Type B pancreatic cell (in vitro differentiated cells): ENCODE measurements at places on chromosomes 5 and 9. TPM values are rescaled to one million over a fixed set of nuclear protein-coding genes. Genes with fewer than 3 reads are reported as not detected.

GRCh38 chr9:34380511-34381315, 4.0 kb upstream of the MYORG start:
- DNase-seq: peak; percentile 77

- DNase-seq: no peak
These were observed 27.0 kb downstream of the IARS1 start for GRCh38 chr9:92266486-92266885.

Gene PLAC8L1
- total RNA-seq: 0.95 and 2.4 TPM in 2 replicates

GRCh38 chr9:91117959-91118703, 243.6 kb downstream of the AUH start:
- DNase-seq: no peak

Gene SLC45A2
- total RNA-seq: 0.62 and 2.1 TPM in 2 replicates

Gene MYORG
- total RNA-seq: 11.6 and 24.5 TPM in 2 replicates

DNA sequence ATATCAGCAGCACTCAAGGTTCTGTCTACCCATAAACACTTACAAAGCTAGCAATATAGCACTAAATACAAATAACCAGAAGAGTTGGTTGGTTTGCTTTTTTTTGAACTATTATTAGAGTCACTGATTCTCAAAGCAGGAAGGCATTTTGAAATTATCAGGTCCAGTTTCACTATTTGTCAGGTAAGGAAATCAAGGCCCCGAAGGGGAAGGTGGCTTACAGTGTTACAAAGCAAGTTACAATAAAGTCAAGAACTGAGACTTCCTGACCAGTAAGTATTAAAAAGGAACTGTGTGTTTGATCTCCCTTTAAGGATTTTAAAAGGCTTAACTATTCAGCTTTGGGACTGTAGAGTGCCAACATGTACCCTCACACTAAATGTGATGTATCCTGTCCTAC, 10.8 kb downstream of the C5orf15 start:
- DNase-seq: no peak

GRCh38 chr5:112637343-112637742, 100.3 kb upstream of the APC start:
- DNase-seq: no peak

DNA sequence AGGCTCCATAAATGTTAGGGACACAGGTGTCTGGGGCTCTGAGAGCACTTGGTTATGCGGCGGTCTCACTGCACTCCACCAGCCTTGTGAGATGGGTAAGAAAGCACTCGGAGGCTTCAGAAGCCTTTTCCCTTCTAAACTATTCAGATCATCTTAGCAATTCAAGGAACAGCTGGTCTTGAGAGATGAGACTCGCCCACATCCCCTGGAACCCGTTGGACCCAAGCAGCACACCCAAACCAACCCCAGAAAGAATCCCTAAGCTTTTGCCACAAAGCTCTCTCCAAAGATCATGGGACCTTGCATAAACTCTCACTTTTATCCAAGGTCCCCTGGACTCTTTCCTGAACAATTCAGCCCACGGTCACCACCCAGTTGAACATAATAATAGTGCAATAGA, 90.2 kb downstream of the RAPGEF1 start:
- DNase-seq: no peak

Gene KLHL3
- 7.5 and 9.7 TPM in 2 replicates for total RNA-seq

DNA sequence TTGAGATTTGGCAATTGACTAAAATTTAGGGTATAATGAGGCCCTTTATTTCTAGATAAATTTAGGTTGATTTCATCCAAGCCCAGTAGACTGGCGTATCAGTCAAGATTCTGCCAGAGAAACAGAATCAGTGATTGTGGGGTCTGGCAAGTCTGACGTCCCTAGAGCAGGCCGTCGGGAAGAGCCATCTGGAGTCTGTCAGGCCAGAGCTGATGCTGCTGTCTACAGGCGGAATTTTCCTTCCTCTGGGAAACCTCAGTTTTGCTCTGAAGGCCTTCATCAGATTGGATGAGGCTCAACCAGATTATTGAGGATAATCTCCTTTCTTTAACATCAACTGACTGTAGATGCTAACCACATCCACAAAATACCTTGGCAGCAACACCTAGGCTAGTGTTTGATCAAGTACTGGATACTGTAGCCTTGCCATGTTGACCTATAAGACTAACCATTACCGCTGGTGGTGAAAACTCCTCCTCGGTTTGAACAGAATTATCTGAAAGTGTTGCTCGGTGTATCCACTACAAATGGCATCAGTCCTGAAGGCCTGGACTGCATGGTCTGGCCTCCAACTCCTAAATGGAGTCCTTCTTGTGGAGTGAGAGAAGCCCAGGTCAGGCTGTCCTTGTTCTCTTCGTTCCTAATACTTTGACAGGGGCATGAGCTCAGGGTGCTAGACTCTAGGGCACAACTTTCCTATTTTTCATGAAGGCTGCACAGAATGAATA, 83.2 kb upstream of the ANKH start:
- no peak for DNase-seq

DNA sequence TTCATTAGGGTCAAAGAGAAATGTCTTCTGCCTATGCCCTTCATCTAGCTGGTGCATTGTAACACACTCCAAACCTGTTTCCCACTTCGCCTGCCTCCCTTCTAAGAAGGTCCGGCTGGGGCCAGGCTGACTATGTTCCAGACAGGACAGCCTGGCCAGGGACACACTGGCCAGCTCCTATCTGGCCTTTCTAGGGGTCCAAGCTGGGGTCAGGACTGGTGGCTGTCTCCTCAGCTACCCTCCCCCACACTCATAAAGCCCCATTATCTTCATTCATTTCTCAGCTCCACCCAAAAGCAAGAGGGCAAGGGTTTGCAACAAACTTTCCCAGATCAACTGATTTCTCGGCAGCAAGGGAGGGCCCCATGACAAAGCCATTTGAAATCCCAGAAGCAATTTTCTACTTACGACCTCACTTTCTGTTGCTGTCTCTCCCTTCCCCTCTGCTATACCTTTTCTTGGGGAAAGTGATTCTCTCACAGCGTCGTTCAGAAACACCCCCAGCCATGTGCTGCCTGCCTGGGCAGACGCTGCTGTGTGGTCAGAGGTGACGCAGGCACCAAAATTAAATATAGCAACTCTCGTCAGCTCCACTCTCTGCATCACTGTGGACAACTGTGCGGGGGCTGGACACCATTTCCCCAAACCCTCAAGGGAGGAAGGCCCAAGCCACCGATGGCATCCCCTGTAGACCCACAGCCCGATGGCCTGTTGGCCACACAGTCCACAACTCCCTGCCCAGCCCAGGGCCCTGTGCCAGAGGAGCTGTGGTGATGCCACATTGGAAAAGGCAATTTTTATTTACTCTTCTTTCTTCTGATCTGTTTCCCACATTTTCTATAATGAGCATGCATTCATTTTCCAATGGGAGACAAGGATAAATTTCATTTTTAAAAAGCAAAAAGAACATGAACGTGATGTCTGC, 6.1 kb downstream of the IL13 start:
- DNase-seq: no peak

- no peak for DNase-seq
These were observed 43.6 kb upstream of the SYNPO start for GRCh38 chr5:150596826-150597225.

DNA sequence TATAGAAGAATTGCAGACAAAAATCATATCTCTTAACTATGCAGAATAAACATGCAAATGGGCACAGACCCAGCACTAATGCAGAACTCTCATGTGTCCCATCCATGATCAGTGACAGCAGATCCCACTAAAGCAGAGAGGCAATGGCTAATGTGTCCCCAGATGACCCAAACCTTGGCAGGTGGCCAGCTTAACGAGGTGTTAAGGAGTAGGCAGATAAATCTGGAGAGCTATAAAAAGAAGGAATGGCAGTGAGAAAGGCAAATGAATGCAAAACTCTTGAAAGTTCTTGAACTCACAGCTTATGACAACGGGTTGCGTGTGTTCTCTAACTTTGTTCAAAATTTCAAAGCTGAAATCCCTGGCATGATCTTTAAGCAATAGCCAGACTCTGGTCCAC, 265.4 kb downstream of the RASEF start:
- DNase-seq: no peak

Gene LCN10
- not detected in 2 replicates for total RNA-seq

DNA sequence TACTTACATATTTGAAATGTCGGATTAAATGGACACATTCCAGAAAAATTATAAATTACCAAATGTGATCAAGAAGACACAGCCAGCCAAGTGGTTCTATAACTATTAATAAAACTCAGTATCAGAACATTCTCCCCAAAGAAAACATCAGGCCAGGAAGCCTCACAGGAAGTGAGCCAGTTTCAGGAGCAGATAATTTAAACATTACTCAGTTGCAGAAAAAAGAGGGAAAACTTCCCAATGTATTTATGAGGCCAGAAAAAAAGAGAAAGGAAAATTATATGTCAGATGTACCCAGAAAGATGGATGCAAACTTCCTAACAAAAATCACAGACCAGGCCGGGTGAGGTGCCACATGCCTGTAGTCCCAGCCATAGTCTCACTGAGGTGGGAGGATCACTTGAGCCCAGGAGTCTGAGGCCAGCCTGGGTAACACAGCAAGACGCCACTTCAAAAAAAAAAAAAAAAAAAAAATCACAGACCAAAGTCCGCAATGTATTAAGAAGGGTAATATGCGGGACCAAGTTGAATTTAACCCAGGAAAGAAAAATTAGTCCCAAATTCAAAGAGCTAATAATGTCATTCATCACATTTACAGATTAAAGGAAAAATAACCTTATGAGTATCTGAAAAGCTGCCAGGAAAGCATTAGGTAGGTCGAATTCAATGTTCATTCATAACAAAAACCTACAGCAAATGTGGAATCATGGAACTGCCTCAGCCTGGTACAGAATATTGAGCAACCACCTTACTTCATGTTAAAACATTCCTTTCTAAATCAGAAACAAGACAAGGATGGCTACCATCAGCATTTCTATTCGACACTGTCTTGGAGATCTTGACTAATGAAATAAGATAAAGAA, 37.2 kb upstream of the NRARP start:
- no peak for DNase-seq

GRCh38 chr5:88419931-88420330, 151.3 kb upstream of the TMEM161B start:
- DNase-seq: no peak

GRCh38 chr9:7456793-7457530, 342.6 kb downstream of the DMAC1 start:
- no peak for DNase-seq
